Effector CD8-positive, alpha-beta T cell (primary cell): ENCODE measurements at places on chromosomes 1 and 21.

GRCh38 chr1:187267827-187268226 lies 439.1 kb downstream of the PLA2G4A start:
- DNase-seq, result no peak

GRCh38 chr21:37060296-37060695 lies 12.6 kb downstream of the PIGP start:
- DNase-seq, result no peak

DNA sequence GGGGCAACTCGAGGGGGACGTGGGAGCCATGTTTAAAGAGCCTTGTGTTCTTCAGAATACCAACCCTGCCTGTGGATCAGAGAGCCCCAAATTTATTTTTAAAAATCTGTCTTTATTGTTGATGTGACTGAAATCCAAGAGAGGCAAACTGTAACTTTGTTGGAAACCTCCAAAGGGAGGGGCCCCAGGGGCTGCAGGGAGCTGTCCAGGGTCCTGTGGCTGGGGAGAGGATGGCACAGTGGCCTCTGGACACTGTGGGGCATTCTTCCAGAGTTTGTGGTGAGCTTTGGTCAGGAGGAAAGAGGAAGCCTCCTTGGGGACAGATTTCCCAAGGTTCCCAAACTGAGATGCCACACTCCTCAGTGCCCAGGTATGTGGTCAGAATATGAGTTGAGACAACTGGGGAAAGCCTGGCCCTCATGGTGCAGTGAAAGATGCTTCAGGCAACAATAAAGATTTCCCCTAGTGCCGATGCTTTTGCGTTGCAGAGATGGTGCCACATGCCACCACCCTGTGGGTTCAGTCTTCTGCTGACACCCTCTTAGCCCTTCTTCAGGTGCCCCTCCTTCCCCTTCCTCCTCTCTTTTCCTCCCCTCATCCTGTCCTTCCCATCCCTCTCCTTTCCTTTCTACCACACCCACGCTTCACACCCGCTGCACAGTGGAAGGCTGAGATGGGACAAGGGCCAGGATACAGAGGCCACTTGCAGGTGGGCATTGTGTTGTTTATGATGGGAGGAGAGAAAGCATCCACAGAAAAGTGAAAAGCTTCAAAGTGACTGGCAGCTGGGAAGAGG lies 122.1 kb downstream of the UCK2 start:
- DNase-seq, result no peak

DNA sequence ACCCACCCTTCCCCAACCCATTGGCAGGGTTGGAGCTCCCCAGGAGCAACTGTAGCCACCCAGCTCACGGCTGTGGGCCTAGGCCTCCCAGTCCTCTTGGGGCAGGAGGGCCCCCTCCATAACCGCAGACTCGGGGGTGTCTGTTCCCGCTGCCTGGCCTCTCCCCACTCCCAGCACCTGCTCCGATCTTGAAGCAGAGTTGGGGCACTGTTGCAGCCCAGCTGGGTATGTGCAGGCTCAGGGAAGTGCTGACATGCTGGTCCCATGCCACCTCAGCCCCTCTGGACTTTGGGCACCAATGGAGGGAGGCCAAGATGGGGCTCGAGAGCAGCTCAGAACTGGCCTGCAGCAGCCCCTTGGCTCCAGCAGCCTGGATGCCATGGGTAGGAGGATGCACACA lies 54.8 kb upstream of the KRTAP11-1 start:
- DNase-seq, result no peak

DNA sequence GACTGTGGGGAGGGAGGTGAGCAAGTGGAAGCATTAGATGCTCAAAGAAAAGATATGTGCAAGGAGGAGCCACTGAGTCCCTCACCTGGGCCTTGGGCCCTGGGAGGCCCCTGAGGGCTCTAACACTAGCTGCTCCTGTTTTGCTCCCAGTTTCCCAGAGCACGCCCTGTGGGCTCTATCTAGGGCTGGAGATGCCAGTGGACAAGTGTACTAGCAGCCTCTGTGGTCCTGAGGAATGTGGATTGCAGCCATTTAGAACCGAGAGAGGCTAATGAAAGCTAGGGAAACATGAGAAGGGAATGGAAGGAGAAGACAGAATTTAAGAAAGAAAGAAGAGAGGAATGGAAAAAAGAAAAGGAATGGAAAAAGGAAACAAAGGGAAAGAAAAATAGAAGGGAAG lies 10.0 kb upstream of the TBX15 start:
- no peak for DNase-seq

DNA sequence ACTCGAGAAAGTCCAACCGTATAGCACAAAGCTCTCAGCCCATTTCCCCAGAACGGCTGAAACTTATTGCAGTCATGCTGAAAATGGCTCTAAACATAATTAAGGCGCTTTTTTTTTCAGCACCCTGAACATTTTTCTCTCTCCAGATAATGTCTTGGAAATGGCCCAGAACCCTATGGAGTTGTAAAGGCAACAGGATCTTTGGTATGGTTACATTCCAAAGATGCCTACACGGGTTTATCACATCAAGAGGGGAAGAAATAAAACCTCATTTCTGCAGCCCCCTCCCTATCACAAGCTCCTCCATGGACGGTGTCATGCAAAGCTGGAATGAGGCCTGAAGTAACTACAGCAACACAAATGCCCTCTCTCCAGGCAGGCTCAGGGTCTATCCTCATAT lies 126.4 kb upstream of the GALNT2 start:
- no peak for DNase-seq

DNA sequence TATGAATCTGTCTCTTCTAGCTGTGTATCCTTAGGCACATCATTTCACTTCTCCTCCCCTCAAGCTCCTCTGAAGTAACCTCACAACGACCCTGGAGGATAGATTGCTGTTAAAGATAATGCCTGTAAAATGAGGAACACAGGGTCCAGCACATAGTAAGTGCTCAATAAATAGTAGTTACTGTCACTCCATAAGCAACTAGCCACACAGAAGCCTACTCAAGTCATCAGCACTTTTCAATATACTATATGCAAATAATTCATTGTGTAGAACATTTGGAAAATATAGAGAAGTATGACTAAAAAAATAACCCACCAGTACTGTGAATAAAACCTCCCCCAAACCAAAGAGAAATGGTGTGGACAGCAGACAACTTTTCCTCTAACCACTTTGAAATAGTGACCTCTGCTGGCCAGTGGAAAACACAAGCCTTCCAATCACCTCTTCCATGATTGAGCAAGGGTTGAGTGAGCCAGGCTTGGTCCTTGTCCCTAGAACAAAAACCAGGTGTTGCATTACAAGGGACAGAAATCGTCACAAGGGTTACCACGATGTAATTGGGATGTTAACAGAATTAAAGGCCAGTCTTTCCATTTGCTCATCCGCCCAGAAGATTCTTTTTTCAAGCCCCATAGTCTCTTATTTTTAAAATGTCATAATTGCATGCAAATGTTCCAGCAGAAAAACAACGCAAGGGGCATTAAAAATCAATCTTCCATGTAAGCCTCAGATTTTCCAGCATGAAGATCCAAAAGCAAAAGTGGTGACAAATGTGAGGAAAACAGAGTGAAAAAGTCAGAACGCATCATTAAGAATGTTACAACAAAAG lies 15.7 kb upstream of the GLIS1 start:
- DNase-seq, result no peak
